ENCODE measurements at places on chromosomes 11 and 22.
A peak's percentile ranks its signal among the peaks of the same experiment; 100 is the strongest.

- DNase-seq: peak; percentile 29
These were observed 37.3 kb upstream of the SLC22A12 start for GRCh38 chr11:64553554-64554201.

GRCh38 chr11:13993096-13993765 lies 30.7 kb downstream of the SPON1 start:
- DNase-seq: no peak

GRCh38 chr11:66641834-66642233 lies 3.3 kb downstream of the RBM4 start:
- no peak for DNase-seq

- peak; percentile 41 for DNase-seq
These were observed at the start of gene TSPAN18 for GRCh38 chr11:44726283-44727113. Gene TSPAN18 (plus strand): TSS chr11:44726962. CDS start chr11:44906417, 179,455 bp downstream.

DNA sequence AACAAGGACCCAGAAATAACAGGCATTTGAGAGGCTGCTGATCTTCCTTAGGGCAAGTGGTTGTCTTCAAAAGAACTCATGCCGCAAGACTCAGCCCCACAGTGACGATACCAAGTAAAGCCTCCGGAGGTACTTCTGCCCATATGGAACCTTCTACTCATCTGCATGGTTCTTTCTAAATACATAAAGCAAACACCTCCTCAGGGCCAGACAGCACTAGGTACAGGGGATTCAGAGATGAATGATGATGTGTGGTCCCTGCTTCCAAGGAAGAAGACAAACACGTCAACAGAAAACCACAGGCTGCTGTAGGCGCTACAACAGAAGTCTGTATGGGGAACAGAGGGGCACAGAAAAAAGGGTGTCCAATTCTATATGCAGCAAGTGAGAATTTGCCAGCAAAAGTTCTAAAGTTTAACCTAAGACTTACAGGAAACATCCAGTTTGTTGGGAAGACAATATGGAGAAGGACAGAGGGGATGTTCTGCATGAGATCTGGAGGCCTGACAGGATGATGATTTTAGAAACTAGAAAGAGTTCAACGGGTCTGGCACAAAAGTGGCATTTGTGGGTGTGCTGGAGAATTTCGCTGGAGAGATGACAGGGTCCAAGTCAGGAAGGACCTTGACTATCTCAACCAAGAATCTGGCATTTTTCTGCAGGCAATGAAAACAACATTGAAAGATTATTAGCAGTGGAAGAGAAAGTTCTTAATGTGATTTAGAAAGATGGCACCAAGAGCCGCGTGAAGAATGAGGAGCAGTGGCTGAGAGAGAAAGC lies 23.7 kb downstream of the JAML start:
- DNase-seq: peak; percentile 99

DNA sequence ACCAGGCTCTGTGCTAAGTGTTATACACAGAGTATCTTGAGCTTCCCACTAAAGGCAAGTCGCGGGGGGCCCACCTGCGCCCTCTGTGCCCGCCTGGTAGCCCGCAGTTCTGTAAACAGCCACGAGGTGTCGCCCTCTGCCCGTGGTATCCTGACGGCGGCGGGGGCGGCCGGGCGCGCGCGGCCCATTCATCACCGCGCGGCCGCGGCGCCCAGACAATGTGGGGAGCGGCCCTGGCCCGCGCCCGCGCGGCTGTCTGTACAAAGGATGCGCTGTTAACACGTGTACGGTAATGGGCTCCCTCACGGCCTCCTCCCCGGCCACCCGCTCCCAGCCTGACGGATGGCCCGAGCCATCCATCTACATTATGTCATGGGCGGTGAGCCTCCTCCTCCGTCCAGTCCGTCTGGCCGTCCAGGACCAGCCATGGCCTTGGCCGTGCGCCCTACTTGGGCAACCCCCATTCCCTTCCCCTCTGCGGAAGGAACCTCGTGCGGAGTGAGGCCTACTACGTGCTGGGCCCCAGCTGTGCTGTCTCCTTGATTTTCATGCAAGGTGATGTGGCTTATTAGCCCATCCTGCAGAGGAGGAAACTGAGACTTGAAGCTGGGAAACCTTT lies 99.4 kb downstream of the MIAT start:
- DNase-seq: no peak

GRCh38 chr11:81484196-81484595 lies 1249.5 kb downstream of the FAM181B start:
- DNase-seq: no peak

- DNase-seq: no peak
These were observed 15.0 kb upstream of the YWHAH start for GRCh38 chr22:31929167-31929930.

- no peak for DNase-seq
These were observed 91.1 kb upstream of the B3GAT1 start for GRCh38 chr11:134503100-134503499.

DNA sequence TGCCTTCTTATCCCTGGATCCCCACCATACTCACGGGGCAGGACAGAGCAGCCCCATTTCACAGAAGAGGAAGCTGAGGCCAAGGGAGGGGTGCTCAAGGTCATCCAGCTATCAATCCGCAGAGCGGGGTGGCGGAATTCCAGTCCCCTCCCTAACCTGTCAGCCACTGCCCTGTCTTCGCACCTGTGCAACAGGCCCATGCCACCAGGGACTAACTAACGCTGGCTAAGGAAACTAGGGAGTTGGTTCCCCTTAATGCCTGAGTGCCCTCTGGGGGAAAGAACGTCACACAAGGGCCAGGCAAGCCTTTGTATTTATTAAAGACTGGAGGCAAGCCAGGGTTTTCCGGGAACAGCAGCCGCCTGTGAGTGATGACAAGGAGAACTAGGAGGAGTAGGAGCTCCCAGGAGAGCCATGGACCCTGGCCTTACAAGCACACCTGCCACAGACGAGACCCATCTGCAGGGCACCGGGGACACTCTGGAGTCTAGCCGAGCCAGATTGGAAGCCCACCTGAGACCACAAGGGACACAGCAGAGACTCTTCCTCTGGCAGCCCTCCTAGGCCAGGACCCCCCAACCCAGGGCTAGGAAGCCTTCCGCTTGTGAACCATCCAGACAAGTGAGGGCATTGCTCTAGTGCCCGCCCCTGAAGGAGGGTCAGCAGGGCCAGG lies 64.4 kb downstream of the MYH9 start:
- no peak for DNase-seq

DNA sequence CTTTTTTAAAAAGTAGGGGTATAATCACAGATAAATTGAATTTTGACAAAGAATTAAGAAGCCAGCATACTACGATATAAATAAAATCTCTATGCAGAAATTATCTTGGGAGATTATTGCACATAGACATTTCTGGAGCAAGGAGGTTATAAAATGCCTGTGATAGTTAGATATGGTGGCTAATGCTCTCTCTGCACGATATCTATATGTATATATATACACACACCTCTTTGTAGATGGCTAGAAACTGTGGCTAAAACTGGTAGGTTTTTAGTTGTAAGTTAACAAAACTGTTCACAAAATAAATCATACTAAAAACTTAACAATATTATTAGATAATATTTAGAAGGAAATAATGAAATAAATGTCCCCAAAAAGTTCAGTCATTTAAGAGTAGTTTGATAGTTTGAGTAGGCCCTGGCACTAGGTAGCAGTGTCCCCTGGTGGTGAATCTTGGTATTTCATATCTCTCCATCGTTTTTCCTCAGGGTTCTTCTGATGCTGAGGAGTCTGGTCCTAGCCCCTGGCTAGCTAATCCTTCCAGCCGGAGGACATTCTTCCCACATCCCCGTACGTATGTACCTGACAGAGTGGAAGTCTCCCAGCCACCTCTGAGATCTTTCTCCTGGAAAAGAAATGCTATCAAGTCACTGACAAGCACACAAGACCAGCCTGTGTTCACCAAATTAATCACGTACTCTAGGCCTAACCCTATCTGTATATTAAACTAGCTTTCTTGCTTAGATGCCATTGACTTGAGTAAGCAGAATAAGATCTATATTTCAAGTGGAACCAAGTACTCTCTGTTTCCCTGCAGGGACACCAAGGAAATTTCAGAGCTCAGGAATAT lies 32.2 kb downstream of the ART5 start:
- DNase-seq: no peak

GRCh38 chr11:12292766-12293165 lies 84.6 kb upstream of the PARVA start:
- no peak for DNase-seq

- no peak for DNase-seq
These were observed 196.1 kb upstream of the B3GAT1 start for GRCh38 chr11:134607963-134608750.

DNA sequence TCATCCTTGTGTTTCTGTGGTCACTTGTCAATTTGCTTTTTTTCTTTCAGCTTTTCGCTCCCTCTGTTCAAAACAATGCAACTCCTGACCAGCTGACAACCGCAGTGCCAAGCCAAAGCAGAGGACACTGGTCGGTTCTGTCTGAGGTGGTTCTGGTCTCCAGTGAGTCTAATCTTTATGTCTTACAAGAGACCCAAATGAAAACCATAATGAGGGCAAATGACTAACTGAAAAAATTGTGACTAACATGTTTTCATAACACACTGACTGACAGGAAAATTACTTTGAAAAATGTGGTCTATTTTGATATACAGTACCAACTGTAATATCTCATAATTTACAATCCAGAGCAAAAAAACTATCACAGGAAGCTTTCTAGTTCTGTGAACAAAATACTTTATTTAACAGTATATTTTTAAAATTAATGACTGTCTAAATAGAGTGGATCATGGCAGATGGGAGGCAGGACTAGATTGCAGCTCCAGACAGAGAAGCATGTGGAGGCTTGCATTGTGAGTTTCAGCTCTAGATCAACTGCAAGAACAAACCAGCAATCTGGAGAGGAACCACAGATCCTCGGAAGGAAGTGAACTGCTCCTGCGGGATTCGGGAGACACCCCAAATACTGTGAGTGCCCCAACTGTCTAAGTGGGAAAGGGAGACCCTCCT lies 311.8 kb downstream of the SBF2 start:
- no peak for DNase-seq

GRCh38 chr11:125724125-125724524 lies 22.0 kb upstream of the PATE1 start:
- DNase-seq: peak; percentile 17

DNA sequence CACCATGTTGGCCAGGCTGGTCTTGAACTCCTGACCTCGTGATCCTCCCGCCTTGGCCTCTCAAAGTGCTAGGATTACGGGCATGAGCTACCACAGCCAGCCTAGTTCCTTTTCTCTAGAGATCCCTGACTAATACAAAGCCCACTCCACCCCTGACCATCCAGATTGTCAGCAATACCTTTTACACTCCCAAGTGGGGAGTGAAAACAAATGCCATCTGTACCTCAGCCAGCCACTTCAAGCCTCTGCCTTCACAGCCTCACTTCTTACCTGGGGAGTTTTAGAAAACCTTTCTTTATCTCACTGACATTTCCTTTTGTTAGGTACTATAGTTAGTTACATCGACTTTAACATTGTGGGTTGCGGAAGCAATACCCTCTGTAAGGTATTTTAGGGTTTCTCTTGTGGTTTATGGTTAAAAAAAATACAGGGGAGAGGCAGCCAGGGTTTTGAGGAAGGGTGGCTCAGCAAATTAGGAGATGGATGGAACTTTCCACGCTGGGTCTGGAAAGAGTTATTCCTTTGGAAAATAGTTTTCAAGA lies 8.9 kb downstream of the TOM1 start:
- DNase-seq: no peak

DNA sequence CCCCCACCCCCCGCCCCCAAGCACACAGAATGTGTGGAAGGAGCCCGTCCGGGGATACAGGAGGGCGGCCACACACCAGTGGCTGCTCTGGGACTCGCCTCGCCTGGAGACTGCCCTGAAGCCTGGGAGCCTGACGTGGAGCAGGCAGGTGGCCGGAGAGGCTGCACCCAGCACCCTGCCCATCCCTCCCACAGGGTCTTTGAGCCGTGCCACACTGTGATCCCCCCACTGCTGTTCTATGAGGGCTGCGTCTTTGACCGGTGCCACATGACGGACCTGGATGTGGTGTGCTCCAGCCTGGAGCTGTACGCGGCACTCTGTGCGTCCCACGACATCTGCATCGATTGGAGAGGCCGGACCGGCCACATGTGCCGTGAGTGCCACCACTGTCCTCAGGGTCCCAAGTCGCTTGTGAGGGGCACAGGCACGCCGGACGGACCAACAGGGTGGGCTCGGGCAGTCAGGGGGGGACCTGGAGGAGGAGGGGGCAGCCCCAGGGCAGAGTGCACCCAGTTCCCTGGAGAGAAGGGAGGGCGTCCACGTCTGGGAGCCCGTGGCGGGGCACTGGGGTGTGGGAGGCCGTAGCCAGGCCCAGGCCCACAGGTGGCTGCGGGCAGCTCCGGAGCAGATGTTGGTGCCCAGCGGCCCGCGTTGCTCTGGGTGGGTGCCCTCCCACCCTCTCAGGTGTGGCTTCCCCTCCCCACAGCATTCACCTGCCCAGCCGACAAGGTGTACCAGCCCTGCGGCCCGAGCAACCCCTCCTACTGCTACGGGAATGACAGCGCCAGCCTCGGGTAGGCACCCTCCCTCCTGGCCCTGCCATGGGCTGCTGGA lies 27.0 kb upstream of the MUC5B start:
- no peak for DNase-seq

GRCh38 chr11:62157603-62158002 lies 32.4 kb upstream of the SCGB1D1 start:
- DNase-seq: no peak

- no peak for DNase-seq
These were observed 537 bp downstream of the EP300 start for GRCh38 chr22:41092847-41093411.

- no peak for DNase-seq
These were observed 1.4 kb downstream of the BDNF start for GRCh38 chr11:27698872-27699241.

DNA sequence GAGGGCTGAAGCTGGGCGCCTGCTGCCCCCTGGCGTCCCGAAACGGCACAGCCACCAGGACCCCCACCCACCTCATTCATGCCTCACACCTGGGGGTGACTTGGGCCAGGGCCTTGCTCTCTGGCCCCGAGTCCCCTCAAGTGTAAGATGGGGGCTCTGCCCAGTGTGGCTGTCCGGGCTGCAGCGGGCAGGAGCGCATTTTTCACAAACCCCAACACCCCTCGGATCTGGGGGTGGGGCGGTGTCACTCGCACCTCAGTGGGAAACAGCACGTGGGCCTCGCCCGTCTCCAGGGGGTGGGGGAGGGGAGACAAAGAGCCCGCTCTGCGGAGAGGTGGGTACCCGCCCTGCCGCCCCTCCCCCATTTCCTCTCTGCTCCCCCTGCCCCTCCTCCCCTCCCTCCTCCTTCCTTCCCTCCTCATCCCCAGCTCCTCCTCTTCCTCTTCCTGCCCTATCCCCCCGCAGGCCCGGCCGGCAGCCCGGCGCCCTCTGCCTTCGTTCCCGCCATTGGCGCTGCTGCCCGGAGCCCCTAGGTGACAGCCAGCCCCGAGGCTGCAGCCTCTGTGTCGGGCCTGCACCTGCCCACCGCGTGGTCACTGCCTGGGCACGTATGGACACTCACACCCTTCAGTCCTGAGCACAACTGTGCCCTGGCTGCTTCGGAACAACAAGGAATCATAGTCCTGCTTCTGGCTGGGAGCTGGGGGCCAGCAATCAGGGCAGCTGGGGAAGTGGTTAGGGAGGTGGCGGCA lies 6.8 kb upstream of the CDKN1C start:
- no peak for DNase-seq

DNA sequence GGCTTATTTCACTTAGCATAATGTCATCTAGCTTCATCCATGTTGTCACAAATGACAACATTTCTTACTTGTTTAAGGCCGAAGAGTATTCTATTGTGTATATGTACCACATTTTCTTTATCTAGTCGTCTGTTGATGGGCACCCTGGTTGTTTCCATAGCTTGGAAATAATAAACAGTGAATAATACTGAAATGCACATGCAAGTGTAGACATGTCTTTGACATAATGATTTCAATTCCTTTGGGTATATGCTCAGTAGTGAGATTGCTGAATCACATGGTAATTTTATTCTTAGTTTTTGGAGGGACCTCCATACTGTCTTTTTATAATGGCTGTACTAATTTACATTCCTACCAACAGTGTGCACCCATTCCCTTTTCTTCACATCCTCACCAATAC lies 508.0 kb downstream of the NELL1 start:
- no peak for DNase-seq
